Common myeloid progenitor, CD34-positive (primary cell): ENCODE measurements at places on chromosomes 11 and 22.
A peak's percentile ranks its signal among the peaks of the same experiment; 100 is the strongest.

DNA sequence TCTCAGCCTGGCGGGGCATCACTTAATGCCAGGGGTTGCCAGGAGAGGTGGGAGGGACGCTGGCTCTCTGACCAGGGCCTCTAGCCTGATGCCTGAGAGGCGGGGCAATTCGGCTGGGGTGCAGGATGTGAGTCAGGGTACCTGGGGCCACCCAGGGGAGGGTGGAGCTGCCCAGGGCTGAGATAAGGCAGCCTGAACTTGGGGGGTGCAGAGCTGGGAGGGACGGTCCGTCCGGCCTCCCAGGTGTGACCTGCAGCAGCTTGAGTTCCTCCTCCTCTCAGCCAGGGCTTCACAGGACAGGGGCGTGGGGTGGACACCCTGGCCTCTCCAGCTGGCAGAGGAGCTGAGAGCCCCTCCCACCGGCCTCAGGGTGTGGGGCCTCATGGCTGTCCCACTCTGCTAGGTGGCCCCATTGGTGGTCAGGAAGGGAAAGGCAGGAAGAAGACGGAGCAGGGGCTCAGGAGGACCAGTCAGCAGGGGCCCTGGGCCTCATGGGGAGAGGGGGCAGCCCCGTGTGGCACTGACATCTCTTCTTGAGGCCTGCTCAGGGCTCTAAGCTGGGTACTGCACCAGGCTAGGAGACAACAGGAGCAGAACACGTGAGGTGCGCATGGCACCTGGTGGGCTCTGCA lies 942 bp upstream of the RPS6KA4 start:
- H3K4me1 ChIP-seq, result peaks cover 2% of the 10 kb centered on the region
- peaks cover 4% of the 10 kb centered on the region for H3K36me3 ChIP-seq
- H3K27me3 ChIP-seq, result no peaks in the 10 kb centered on the region

GRCh38 chr11:65954771-65955170 lies 6.8 kb upstream of the SART1 start:
- H3K36me3 ChIP-seq, result no peaks in the 10 kb centered on the region
- no peak overlapping the region for H3K4me3 ChIP-seq
- no peak for DNase-seq
- H3K27ac ChIP-seq, result no peak overlapping the region

DNA sequence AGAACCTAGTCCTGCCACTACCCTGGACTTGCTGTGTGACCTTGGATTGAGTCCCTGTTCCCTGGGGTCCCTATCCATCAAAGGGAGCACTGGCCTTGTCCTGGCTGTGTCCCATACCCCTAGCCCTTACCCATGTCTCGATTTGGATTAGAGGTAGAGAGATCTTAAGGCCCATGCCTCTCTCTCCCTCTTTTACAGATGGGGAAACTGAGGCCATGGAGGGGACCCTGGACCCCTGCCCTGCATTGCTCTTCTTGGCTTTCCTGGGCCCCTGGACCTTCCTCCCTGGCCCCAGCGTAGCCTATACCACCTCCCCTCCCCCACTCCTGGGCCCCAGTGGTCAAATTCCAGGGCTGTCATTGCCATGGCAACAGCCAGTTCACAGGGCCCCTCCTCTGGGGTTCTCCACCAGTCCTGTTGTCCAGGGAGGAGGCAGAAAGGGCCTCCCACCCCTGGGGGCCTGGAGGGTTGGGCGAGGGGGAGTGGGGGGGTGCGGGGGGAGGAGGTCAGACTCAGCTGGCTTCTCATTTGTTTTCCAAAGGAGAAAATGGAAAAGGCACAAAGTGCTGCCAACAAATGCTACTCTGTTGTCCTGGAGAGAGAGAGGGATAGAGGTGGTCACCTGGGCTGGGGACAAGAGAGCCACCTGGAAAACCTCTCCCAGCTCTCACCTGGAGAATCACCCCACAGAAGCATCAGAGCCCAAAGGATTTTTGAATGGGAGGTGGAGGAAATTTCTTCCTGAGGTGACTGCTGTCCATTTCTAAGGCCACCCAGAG lies 23.3 kb downstream of the ARHGEF17 start:
- H3K27ac ChIP-seq, result no peak overlapping the region
- H3K36me3 ChIP-seq, result peaks cover 4% of the 10 kb centered on the region
- no peak overlapping the region for H3K4me3 ChIP-seq
- H3K4me1 ChIP-seq, result no peaks in the 10 kb centered on the region
- no peaks in the 10 kb centered on the region for H3K27me3 ChIP-seq
- DNase-seq, result no peak

- H3K27me3 ChIP-seq, result peaks cover 7% of the 10 kb centered on the region
- no peaks in the 10 kb centered on the region for H3K4me1 ChIP-seq
- no peaks in the 10 kb centered on the region for H3K36me3 ChIP-seq
- no peak overlapping the region for H3K4me3 ChIP-seq
- H3K27ac ChIP-seq, result no peak overlapping the region
These were observed 7.0 kb downstream of the GAL start for GRCh38 chr11:68691402-68691784.

DNA sequence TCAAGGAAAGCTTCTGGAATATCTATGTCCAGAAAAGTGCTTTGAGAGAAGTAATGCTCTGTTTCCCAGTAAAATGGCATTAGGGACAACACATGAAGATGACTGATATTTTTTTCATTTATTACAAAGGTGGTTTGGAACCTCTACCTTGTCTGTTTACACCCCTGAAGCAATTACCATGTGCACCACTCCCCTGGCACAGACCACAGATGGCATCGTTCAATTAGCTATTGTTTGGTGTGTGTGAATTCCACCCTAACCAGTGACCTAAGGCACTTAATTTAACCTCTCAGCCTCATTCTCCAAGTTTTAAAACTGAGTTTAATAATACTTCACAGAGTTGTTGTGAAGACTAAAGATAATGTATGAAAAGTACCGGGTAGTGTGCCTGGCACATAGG lies 127.6 kb upstream of the BMAL1 start:
- H3K27ac ChIP-seq, result no peak overlapping the region
- no peaks in the 10 kb centered on the region for H3K27me3 ChIP-seq
- H3K4me3 ChIP-seq, result no peak overlapping the region

GRCh38 chr22:45341498-45341897 lies 31.8 kb downstream of the FAM118A start:
- no peak overlapping the region for H3K4me3 ChIP-seq
- H3K4me1 ChIP-seq, result peaks cover 19% of the 10 kb centered on the region
- H3K27me3 ChIP-seq, result no peaks in the 10 kb centered on the region
- peak overlapping the region; percentile 59 for H3K27ac ChIP-seq

- peak; percentile 62 for DNase-seq
- H3K27ac ChIP-seq, result no peak overlapping the region
- peaks cover 81% of the 10 kb centered on the region for H3K4me1 ChIP-seq
- H3K27me3 ChIP-seq, result peaks cover 8% of the 10 kb centered on the region
These were observed 565 bp downstream of the GAS2L1 start for GRCh38 chr22:29306835-29307595.

GRCh38 chr11:35633827-35634423 lies 15.7 kb downstream of the FJX1 start:
- DNase-seq, result peak; percentile 63
- no peak overlapping the region for H3K27ac ChIP-seq
- peaks cover 10% of the 10 kb centered on the region for H3K27me3 ChIP-seq
- no peak overlapping the region for H3K4me3 ChIP-seq
- H3K36me3 ChIP-seq, result no peaks in the 10 kb centered on the region

GRCh38 chr22:21047730-21048129 lies 2.0 kb downstream of the LRRC74B start:
- no peak for DNase-seq
- no peak overlapping the region for H3K4me3 ChIP-seq
- peaks cover 10% of the 10 kb centered on the region for H3K27me3 ChIP-seq
- peaks cover 20% of the 10 kb centered on the region for H3K4me1 ChIP-seq

DNA sequence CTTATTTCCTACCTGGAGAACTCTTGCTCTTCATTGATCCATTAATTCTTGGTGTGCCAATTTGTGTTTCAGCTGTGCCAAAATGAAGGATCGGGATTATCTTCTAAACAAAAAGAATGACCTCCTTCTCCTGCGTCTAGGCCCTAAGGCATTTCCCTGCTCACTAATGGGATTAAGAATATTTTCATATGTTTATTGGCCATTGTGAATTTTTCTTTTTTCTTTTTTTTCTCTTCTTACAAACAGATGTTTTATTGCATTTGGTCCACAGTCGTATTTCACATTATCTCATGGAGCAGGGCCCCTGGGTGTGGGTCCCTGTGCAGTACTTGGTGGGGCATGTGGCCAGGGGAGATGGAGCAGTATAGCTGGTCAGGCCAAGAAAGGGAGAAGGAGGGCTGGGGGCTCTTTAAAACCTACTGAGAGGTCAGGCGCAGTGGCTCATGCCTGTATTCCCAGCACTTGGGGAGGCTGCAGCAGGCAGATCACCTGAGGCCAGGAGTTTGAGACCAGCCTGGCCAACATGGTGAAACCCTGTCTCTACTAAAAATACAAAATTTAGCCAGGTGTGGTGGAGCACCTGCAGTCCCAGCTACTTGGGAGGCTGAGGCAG lies 35.3 kb upstream of the HORMAD2 start:
- H3K27me3 ChIP-seq, result no peaks in the 10 kb centered on the region
- no peak overlapping the region for H3K27ac ChIP-seq
- DNase-seq, result no peak
- H3K4me1 ChIP-seq, result peaks cover 3% of the 10 kb centered on the region

DNA sequence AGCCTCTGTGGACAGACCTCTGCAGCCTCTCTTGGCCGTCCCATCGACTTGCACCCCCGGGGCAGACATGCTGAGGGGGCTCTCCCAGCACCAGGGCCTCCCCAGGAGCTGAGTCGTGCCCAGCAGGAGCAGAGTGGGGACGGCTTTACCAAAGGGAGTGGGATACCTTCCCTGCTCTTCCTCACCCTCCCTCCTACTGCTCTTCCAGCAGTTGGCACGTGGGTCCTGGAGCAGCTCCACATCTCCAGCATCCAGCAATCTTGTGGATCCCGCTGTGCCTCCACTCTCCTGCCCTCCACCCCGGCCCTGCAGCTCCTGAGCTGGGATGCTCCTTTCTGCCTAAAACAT lies 854.0 kb downstream of the BRD1 start:
- no peaks in the 10 kb centered on the region for H3K36me3 ChIP-seq
- H3K4me1 ChIP-seq, result peaks cover 2% of the 10 kb centered on the region
- H3K27me3 ChIP-seq, result peaks cover 2% of the 10 kb centered on the region
- DNase-seq, result no peak

DNA sequence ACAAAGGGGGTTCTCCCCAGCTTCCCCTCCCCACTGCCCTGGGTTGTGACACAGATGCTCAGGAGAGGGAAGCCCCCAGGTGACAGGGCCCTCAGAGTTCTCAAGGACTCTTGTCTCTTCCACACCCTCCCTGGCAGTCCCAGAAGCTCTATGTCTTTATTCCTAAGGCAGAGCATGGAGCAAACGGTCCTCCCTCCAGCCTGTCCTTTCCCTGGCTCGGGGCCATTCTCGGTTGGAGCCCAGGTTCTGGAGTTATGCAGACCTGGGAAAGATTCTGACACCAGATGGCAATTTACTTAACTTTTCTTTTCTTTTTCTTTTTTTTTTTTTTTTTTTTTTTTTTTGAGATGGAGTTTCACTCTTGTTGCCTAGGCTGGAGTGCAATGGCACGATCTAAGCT lies 186.6 kb downstream of the CEP164 start:
- no peaks in the 10 kb centered on the region for H3K4me1 ChIP-seq
- no peak overlapping the region for H3K27ac ChIP-seq
- H3K36me3 ChIP-seq, result no peaks in the 10 kb centered on the region
- no peak for DNase-seq

DNA sequence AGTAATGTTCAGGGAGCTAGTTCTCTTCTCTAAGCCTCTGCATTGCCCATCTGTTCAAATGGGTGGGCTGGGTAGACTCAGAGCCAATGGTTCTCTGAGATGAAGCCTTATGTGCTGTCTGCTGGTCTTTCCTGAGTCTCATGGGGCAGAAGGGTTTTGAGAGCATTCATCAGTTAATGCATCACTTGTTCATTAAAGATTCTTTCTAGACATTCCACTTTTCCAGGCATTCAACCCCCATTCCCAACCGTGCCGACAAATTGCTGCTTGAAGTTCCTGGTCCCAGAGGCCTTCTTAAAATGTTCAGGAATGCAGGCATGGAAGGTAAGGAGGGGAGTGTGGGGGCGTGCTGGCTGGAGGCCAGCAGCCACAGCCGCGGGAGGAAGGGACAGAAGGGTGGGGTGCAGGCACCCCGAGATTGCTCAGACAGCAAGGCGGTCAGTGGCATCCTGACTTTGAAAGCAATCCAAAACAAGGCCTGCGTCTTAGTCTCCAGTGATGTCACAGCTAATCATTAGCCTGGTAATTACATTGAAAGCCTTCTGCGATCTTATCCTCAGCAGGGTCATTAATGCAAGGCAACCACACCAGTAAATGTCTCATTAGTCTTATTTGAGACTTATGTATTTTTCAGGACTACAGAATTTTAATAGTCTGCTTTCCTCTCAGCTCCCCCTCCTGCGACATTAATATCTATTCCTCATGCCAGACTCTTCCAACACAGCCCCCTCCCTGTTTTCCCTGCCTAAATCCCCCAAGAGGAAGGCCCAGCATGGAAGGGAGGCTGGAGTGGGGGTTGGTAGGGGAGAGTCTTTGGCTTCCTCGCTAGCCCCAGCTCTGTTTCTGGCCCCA lies 328.8 kb downstream of the MIAT start:
- H3K27me3 ChIP-seq, result peaks cover 11% of the 10 kb centered on the region
- no peak overlapping the region for H3K27ac ChIP-seq
- H3K4me1 ChIP-seq, result no peaks in the 10 kb centered on the region
- no peak for DNase-seq
- H3K4me3 ChIP-seq, result no peak overlapping the region

DNA sequence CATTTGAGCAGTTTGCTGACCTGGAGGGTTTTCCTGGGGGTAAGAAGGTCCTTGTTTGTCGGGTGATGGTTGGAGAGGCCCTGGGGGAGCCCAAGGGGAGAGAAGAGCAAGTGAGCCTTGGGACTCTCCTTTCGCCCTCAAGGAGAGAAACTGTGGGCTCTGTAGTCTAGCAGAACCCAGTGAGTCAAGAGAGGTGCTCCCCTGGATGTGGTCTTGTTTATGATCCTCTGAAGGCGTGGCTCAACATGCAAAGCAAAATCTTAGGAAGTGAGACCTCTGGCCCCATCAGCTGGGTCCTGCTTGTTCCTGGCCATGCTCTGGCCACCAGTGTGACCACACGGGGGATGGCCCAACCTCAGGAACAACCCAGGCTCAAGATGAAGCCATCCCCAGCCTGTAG lies 66.5 kb upstream of the ALX4 start:
- no peak overlapping the region for H3K27ac ChIP-seq
- no peaks in the 10 kb centered on the region for H3K4me1 ChIP-seq
- H3K36me3 ChIP-seq, result no peaks in the 10 kb centered on the region
- no peaks in the 10 kb centered on the region for H3K27me3 ChIP-seq
- no peak overlapping the region for H3K4me3 ChIP-seq

DNA sequence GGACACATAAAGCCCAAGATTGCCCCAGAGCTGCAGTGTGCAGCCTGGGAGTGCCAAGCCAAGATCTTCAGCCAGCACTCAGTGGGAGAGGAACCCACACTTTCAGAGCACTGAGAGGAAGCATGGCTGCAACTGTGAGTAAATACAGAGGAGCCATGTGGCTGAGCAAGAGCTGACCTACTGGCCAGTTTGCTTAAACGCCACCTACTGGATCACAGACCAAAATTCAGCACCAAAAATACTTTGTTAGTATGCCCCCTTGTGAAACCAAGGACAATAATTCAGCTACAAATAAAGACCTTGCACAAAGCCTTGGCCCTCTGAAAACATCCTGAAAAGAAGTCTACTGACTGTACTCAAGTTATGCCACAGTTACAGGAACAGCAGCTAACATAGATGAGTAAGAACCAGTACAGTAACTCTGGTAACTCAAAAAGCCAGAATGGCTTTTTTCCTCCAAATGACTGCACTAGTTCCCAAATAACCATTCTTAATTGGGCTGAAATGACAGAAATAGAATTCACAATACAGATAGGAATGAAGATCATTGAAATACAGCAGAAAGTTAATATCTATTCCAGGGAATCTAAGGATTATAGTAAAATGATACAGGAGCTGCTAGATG lies 10.1 kb upstream of the OR4A15 start:
- no peaks in the 10 kb centered on the region for H3K27me3 ChIP-seq
- no peaks in the 10 kb centered on the region for H3K36me3 ChIP-seq
- H3K27ac ChIP-seq, result no peak overlapping the region
- no peaks in the 10 kb centered on the region for H3K4me1 ChIP-seq
